ENCODE measurements at places on chromosomes 7 and 10.

- DNase-seq, result no peak
Measured at GRCh38 chr10:94307046-94307615, 55.6 kb downstream of the NOC3L start.

DNA sequence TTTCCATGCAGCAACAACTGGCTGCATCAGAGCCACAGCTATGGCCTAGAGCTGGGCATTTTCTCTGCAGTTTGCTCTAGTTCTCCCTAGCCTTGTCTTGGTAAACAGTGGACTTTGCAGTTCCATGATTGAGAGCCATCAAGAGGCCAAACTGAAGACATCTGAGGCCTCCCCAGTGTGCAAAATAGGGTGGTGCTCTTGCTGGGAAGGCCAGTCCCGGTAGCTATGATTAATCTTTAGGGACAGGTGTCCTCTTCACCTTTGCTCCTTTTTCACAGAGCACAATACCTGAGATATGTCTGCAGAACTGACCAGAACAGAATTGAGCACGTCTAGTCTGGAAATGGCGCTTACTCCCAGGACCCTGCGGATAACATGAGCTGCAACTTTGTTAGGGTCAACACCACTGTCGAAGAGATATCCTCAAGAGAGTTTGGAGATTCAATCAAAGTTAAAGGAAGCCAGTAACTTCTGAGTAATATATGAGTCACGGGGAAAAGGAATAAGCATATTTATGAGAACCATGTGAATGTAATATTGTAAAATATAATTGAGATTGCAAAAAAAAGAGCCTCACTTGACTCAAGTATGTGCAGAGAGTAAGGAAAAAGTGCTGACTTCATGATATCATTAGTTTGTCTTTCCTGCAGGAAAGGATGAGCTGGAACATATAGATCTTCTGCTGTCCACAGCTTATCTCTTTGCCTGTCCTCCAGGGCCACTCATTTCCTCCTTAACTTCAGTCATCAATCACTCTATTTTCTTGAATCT, 76.7 kb downstream of the ANK3 start:
- no peak for DNase-seq

- no peak for DNase-seq
Measured at GRCh38 chr10:68222391-68222790, 9.5 kb downstream of the ATOH7 start.

DNA sequence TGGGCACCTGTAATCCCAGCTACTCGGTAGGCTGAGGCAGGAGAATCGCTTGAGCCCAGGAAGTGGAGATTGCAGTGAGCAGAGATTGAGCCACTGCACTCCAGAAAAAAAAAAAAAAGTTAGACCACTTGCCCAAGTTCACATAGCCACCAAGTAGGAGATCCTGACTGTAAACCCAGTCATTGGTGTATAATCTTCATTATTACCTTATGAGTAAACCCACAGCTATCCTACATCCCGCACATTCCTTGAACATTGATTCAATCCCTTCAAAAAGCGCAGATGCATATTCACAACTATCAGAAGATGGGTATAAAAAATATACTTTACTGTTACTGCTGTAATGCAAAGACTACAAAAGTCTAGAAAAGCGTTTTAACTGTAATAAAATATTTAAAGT, 512.9 kb downstream of the SUGCT start:
- DNase-seq, result no peak

- no peak for DNase-seq
Measured at GRCh38 chr7:94875201-94875600, 32.2 kb upstream of the PPP1R9A start.

DNA sequence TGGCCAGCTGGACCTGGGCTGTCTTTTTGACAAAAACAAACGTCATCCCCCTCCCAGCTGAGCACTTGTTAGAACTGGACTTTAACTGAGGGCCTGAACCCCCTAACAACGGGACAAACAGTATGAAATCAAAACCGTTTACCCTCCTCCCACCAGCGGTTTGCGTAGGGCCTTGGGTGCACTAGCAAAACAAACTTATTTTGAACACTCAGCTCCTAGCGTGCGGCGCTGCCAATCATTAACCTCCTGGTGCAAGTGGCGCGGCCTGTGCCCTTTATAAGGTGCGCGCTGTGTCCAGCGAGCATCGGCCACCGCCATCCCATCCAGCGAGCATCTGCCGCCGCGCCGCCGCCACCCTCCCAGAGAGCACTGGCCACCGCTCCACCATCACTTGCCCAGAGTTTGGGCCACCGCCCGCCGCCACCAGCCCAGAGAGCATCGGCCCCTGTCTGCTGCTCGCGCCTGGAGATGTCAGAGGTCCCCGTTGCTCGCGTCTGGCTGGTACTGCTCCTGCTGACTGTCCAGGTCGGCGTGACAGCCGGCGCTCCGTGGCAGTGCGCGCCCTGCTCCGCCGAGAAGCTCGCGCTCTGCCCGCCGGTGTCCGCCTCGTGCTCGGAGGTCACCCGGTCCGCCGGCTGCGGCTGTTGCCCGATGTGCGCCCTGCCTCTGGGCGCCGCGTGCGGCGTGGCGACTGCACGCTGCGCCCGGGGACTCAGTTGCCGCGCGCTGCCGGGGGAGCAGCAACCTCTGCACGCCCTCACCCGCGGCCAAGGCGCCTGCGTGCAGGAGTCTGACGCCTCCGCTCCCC, at the start of gene IGFBP1:
IGFBP1 (plus strand) TSS at position 304 of the 808 bp plus-strand sequence; CDS start at position 469, 165 bp downstream.
- peak; percentile 30 for DNase-seq

DNA sequence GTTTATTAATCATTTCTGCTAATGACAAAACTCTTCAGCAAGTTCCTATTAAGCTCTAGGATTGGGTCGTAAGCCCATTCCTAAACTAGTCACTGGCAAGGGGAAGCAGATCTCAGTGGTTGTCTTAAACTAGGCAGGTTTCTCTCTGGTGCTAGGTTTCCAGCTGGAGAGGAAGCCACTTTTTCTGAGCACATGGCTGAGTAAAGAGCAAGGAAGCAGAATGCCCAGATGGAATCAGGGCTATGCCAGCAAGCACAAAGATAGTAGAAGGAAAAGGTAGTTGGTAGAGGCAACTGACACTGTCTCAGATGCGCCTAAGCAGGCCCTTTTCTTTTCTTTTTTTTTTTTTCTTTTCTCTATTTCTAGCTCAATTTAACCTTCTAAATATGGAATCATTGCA, 224.9 kb downstream of the EXOC4 start:
- DNase-seq, result no peak

GRCh38 chr10:101041252-101041761, 10.3 kb downstream of the SFXN3 start:
- peak; percentile 93 for DNase-seq

- DNase-seq, result no peak
Measured at GRCh38 chr10:36591436-36591835, 534.0 kb upstream of the ANKRD30A start.

DNA sequence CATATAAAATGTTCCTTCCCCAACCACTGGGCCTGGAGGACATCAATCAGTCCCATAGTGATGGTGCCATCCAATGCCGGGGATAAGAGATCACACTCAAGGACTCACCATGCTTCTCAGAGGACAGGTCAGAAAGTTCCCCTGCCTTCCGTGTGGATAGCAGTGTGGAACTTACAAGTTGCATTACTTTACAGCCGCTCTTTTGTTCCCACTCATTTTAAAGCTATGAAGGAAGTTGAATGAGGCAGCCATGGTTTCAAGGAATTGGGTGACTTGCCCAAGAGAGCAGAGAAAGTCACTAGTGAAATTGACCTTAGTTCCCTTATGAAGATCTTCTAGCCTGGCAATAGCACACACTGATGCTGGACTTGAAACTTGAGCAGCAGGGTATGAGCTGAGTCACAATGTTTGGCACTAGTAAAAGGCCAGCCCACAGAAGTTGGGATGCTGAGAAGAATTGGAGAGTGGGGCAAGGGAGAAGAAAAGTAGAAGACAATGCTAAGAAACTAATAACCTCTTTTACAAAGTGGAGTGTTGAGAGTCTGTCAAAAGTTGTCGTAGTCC, 78.7 kb downstream of the CXCL12 start:
- DNase-seq, result no peak

- no peak for DNase-seq
Measured at GRCh38 chr7:84823530-84823929, 363.3 kb downstream of the SEMA3D start.

- DNase-seq, result no peak
Measured at GRCh38 chr7:135454060-135454459, 55.8 kb downstream of the CNOT4 start.

DNA sequence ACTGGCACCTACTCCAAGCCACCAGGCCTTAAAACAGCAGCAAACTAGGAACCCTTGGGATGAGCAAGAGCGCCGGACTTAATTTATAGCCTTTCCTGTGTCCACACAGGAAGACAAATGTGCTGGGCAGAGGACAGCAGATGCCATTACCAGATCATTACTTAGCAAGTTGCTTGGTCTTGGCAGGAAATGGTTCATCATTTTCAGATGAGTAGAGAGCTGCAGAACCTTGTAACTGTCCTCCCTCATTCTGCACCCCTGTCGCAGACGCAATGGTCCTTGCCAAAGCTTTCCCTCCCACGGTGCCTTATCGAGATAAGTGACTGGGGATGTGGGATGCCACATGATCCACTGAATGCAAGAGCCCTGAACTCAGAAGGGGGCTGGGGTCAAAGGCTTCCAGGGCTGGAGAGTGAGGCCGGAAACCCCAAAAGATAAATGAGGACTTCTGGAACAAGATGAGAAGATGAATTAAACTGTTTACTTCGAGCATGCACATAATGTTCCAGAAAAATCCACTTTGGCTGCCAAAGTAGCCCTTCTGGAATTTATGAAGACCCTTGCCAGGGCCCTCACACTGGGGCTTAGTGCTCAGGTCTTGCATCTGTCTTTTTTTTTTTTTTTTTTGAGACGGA, 145.6 kb upstream of the ZNF32 start:
- no peak for DNase-seq

- DNase-seq, result peak; percentile 3
Measured at GRCh38 chr10:13184730-13185514, 23.6 kb downstream of the MCM10 start.

DNA sequence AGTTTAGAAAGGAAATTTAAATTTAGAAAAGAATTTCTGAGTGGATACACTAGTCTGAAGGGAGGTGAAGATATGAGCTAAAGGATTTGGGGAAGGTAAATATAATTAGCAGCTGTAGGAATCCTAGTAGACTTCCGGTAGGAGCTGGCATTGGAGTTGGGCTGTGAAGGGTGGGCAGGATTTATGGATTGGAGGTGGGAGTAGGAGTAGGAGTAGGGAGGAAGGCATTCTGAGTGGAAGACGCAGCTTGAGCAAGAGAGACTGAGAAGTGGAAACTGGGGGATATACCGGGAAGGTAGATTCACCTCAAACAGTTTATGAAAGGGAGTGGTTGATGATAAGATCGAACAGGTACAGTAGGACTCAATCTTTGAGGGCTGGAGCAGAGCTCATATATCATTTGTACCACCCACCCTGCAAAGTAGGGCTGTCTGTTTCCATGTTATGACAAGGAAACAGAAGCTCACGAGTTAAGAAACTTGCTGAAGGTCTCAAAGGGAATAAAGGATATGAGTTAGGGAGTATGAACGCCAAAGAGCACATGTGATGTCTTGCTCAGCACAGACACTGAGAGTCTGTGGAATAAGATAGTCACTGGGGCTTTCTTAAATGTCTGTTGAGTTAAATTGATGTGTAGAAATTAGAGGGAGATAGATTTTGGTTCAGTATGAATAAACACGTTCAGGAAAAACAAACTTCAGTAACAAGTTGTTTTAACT, 81.6 kb downstream of the RPS24 start:
- no peak for DNase-seq

DNA sequence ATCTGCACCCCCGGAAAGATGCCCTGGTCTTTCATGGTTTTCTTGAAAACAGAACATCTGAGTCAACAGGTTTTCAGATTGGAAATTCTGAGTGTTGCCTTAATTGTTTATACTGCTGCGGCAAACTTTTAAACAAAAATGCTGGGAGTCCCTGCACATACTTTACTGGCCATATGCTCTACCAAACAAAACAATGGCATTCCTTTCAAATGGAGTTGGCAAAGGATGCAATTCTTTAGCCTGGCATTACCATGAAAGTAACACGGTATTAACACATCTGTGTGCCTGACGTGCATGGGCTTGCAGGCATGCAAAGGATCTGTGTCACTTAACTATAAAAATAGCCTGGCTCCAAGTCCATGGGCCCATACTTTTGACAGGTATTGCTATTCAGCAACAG, 4.2 kb downstream of the INHBA start:
- no peak for DNase-seq

- DNase-seq, result no peak
Measured at GRCh38 chr7:101173752-101174244, 6.3 kb downstream of the NAT16 start.

DNA sequence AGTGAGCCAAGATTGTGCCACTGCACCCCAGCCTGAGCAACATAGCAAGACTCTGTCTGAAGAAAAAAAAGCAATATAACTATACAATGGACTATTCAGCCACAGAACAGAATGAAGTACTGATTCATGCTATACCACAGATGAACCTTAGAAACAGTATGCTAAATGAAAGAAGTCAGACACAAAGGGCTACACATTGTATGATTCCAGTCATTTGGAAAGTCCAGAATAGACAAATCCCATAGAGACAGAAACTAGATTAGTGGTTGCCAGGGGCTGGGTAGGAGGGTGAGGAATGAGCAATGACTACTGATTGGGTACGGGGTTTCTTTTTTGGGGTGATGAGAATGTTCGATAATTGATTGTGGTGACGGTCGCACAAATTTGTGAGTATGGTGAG, 9.6 kb upstream of the CFAP70 start:
- peak; percentile 5 for DNase-seq

DNA sequence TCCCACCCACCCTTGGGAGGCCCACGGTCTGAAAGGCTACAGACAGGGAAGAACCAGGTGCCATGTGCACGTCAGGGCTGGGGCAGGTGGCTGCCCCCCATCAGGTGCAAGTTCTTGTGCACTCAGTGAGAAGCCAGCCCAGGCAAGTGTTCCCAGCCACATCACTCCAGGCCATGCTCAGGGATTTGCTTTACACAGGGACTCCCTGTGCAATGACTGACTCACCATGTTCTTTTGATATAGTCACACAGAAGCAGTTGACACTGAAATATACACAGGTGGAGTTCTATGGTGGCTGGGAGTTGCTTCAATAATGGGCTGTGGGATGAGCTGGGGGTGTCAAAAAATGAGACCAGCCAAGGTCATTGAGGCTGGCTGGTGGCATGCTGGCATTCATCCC, 8.0 kb upstream of the CHST15 start:
- no peak for DNase-seq

DNA sequence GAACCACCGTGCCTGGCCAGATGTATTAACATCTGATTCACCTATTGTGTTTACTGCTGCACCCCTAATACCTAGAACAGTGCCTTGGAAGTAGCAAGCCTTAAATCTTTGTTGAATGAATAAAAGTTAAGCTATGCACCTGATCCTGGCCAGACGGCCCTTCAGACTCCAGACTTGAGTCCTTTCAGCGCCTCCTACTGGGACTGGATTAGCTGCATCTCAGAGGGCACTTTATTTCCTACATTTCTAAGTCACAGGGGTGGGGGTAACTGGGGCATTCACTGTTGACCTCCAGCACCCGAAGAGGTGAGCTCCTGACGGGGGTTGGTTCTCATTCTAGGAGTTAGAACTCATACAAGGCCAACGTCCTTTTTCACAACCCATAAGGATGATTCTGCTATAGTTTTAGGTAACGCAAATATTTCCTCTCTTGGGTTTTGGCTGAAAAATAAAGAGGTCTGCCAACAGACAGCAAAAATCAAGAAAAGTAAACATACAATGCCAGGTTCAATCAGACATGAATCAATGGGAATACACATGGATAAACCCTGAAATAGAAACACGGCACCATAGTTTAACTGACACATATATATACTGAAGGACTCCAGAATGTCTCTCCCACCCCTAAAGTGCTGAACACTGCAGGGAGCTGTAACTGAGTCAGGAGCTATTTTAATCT, 48.0 kb upstream of the DLG5 start:
- DNase-seq, result peak; percentile 40

- no peak for DNase-seq
Measured at GRCh38 chr7:116518961-116519360, 5.9 kb upstream of the CAV1 start.

Measured in tongue (tissue), 3 donors.